GM23248 (cell line): ENCODE measurements at places on chromosomes 3 and 15. TPM values are rescaled to one million over a fixed set of nuclear protein-coding genes. Genes with fewer than 3 reads are reported as not detected.
A peak's percentile ranks its signal among the peaks of the same experiment; 100 is the strongest.

Gene C2CD4A
- polyA plus RNA-seq = not detected in 2 replicates

Gene PRRT3
- polyA plus RNA-seq = 4.3 and 4.5 TPM in 2 replicates

Gene ARHGAP11A
- 11.9 and 13.0 TPM in 2 replicates for polyA plus RNA-seq

Gene HIGD2B
- polyA plus RNA-seq = not detected in 2 replicates

Gene C3orf62
- 1.5 and 1.6 TPM in 2 replicates for polyA plus RNA-seq

Gene FOXB1
- not detected in 2 replicates for polyA plus RNA-seq

Gene HDC
- not detected in 2 replicates for polyA plus RNA-seq

Gene SH2D7
- polyA plus RNA-seq = not detected in 2 replicates

GRCh38 chr15:52318729-52319500 lies 23.3 kb upstream of the MYO5C start:
- DNase-seq = no peak

GRCh38 chr15:82018201-82018600 lies 27.6 kb downstream of the MEX3B start:
- DNase-seq = no peak

- no peak for DNase-seq
Observed at GRCh38 chr15:58295637-58296215, 136.1 kb upstream of the LIPC start.

GRCh38 chr3:158802409-158803268 lies 785 bp downstream of the MFSD1 start:
- peak; percentile 64 for DNase-seq

DNA sequence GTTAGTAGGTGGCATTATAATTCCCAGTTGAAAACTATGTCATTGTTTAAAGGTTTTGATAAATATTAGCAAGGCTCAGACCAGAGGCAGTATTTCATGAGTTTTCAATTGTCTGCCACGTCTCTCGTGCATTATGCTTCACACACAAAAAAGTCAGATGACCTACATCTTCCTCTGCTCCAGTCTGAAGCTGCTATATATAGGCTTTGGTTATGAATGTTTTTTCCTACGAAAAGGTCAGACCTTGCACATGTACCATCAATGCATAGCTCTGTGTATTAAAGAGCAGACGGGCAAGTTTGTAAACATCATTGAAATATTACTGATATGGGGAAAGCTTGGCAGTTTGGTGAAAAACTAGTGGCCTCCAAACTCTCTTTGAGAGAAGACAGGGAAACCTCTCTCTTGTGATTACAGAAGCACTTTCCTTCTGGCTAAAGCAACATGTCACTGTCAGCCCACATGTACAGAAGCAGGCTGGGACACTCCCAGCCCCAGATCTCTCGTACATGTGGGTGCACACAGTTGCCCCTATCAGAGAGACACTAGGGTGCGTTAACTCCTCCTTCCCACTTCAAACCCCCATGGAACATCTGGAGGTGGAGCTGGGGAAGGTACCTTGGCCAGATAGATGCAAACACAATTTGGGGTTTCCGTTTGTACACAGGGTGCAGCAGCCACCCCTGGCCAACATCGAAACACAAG lies 184.0 kb upstream of the BCL6 start:
- DNase-seq = no peak

- peak; percentile 23 for DNase-seq
Observed at GRCh38 chr3:23611737-23612295, 193.9 kb upstream of the UBE2E1 start.

GRCh38 chr15:101446518-101447167 lies 42.9 kb downstream of the PCSK6 start:
- DNase-seq = peak; percentile 30

DNA sequence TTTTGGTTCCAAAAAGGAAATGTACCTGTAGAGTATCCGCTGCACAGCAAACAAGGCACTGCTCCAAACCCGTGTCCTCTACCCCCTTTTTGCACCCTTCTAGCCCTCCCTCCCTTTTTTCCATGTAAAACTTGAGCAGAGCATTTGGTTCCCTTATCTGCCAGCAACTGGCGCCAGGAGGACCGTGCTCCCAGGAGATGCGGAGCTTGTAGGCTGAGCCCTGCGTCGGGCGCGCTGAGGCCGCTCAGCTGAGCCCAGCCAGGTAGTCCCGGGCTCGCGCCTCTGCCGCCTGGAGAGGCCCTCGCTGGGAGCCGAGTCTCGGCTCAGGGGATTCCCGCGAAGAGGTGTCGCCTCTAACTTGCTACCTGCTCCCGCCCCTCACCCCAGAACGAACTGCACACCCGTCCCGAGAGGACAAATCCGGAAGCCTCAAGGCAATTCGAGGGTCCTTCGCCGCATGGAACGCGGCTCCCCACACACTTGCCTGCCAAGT lies 575 bp downstream of the TRPM7 start:
- peak; percentile 76 for DNase-seq

DNA sequence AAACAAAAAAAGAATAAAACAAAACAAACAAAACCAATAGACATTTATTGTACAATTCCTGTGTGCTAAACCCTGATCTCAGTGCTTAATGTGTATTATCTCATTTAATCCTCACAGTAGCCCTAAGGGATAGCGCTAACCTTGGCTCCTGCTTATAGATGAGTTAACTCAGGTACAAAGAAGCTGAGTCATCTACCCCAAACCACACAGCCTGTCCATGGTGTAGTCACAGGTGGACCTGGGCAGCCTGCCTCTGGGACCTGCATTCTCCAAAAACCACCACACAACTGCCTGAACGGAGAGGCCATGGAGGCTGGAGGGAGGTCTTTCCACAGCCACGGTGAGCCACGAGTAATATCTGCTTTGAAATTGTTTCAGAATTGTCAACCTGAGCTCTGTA lies 5.5 kb upstream of the CLN6 start:
- DNase-seq = no peak

- no peak for DNase-seq
Observed at GRCh38 chr15:93042691-93043378, 46.2 kb downstream of the RGMA start.

GRCh38 chr3:24952388-24952787 lies 457.7 kb upstream of the THRB start:
- DNase-seq = no peak

DNA sequence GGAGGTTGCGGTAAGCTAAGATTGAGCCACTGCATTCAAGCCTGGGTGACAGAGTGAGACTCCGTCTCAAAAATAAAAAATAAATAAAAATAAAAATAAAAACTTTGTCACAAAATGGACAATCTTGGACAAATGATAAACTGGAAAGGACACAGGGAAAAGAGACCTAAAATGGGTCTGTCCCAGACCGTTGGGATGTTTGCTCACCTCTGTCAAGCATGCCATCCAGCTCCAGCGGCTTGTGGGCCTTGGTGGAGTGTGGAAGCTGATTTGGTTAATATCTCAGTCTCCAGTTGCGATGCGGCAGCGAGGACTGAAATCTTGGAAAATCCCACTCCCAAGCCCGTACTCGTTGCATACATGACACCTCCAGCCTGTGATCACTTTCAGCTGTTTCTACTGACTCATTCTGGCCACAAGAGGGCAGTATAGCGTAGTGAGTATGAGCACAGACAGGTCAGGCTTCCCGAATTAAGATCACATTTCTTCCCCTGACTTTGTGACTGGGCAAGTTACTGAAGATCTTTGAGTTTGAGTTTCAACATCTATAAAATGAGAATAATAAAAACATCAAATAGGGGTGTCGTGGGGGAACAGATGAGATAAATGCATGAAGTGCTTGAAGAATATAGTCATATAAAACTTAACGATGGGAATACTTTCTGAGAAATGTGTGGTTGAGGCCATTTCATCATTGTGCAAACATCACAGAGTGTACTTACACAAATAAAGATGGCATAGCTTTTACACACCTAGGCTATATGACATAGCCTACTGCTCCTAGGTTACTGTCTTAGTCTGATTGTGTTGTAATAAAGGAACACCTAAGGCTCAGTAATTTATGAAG lies 19.6 kb upstream of the MOBP start:
- DNase-seq = peak; percentile 83

DNA sequence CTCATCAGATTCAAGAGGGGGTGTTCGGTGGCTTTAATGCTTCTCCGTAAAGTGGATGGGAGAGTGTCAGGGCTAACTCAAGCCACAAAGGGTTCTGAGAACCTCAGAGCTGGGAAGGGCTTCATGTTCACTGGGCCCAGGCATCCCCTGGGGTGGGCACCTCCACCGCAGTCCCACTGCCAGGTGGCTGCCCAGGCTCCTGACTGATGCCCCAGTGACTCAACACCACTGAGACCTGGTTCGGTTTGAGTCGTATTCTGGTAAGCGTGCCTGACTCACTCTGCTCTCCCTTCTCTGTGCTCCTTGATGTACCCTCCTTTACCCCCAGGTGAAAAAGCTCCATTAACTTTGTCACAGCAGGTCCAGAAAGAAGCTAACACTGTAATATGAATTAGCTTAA lies 304.6 kb downstream of the RPLP1 start:
- DNase-seq = peak; percentile 37

DNA sequence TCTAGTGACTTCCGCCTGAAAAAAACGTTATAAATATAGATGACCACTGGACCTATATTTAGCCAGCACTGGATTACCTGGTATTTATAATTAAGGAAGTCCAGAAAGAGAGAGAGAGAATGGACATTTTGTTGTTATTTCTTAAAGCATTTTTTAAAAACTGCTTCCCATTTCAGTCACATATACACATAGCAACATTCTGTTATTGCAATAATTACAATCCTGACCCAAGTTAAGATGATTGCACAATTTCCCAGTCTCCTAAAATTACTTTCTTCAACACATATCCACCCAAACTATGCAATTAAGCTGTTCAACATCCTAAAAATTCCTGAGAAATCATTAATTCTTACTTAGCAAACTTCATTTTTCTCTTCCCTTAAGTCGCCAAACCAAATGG lies 37.7 kb downstream of the PCSK6 start:
- DNase-seq = peak; percentile 35

DNA sequence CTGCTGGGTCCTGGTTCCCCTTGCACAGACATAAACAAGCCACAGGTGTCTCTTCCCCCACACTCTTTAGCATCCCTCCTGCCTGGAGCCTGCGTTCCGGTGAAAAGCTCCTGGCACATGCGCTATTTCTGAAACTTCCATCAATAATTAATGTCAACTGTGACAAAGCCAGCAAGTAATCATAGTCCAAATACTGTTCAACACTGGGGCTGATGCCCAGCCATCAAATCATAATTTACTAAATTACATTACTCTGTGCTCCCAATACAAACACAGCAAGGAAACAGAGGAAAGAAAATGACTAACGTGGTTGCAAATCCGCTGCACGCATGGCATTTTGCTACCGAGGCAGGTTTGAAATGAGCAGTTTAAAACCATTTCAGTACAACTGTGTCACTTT lies 294.7 kb downstream of the ERC2 start:
- peak; percentile 12 for DNase-seq

DNA sequence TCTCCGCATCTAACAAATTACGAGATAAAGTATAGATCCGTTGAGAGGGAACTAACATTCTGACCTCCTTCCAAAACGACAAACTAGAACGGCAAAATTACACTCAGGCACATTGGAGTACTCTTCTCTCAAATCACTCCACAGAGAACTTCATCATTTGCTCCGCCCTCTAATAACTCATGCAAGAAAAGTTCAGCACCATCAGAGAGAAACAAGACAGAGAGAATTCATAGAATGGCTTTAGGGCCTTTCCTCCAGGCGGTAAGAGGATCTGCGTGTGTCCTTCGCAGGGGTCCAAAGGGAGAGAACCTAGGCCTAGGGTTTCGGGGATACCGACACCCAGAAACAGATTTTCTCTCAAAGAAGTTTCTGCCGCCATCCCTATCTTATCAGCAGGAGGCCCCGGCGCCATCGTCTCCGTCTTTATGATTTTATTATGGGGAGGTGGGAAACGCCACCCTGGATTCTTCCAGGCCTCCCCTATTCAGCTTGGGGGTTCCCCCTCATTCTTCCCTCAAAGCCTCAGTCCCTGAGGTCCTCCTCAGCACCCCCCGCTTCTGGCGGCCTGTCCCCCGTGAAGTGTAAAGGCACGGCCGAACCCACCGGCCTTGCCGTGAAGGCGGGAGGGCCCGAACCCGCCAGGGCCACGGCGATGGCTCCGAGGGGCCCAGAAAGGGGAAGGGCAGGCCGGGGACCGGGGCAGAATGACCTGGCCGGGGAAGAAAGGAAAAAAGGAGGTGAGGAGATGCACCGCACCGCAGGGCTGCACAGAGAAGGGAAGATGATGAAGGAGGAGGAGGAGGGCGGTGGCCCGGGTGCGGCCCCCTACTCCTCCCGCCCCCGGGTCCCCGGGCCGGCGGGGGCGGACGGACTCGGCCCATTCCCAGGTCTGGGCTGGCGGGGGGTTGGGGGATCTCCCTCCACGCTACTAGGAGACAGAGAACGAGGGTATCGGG lies 768 bp downstream of the UBXN7 start:
- peak; percentile 82 for DNase-seq

DNA sequence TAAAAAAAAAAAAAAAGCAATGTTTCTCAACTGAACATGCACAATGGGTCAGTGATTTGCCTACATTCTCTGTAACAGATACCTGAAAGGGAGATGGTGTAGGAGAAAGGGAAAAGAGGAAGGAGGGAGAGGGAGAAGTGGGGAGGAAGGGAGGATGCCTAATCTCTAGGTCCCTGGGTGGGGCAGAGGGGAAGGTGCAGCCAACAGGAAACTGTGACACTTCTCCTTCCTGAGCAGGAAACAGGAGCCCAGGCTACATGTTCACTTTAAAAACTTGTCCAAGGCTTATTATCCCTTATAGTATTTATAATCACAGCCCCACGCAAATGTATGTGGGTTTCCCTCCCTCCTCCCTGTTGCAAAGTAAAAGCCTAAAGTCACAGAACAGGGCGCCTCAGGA lies 137.9 kb downstream of the MINAR1 start:
- no peak for DNase-seq

GRCh38 chr3:78741066-78741645 lies 1026.6 kb downstream of the ROBO1 start:
- DNase-seq = no peak

- no peak for DNase-seq
Observed at GRCh38 chr15:66240240-66240794, 13.2 kb downstream of the MEGF11 start.

- no peak for DNase-seq
Observed at GRCh38 chr3:187822402-187822801, 77.1 kb upstream of the BCL6 start.

- DNase-seq = peak; percentile 45
Observed at GRCh38 chr15:80228959-80229610, 22.9 kb downstream of the CTXND1 start.

DNA sequence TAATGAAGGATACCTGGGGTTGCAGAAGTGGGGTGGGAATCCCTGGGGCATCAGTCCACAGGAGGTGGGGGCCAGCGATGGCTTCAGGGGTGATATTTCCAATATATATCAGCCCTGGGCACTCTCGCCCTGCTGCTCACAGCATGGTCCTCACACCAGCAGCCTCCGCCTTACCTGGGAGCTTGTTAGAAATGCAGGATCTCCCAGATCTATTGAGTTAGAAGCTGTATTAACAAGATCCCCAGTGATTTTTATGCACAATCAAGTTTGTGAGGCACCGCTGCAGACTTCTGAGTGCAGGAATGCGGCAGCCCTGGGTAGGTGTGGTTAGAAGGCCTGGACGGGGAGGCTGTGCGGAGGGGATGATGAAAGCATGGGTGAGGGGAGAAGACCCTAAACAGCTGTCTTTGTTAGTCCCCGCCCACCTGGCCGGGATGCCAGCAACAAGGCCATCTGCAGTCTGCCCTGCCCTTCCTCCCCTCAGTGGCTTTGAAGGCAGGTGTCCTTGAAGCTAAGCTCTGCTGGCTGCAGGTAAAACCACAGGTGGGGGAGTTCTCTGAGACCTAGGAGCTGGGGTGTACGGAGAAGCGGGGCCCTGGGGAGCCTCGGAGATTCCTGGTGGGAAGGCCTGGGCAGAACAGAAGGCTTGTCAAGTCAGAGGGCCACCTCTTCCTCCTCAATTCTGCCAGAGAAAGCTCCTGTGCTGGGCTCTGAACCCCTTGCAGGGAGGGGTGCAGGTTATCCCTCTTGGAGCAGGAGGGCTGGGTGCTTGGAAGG lies 11.4 kb downstream of the FAM107A start:
- no peak for DNase-seq

- DNase-seq = no peak
Observed at GRCh38 chr3:194306771-194307640, 44.1 kb downstream of the CPN2 start.
